KBM-7 (cell line): ENCODE measurements at places on chromosomes 12 and 14.

DNA sequence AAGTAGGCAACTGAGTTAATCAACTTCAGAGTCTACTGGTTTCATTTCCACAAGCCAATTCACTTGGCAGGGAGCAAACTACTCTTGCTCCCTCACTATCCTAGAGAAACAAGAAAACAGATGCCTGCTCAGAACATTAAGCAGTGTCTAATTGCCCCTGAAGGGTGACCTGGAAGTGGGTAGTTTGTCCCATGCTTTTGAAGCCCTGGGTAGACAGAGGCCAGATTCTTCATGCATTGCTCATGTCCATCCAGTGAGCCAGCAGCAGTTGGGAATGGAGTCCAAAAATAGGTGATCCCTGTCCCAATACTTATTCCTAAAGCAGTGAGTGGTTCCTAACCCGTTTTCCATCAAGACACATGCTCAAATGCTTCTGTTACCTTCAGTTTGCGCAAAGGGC lies 48.8 kb downstream of the BICDL1 start:
- no peak for DNase-seq

DNA sequence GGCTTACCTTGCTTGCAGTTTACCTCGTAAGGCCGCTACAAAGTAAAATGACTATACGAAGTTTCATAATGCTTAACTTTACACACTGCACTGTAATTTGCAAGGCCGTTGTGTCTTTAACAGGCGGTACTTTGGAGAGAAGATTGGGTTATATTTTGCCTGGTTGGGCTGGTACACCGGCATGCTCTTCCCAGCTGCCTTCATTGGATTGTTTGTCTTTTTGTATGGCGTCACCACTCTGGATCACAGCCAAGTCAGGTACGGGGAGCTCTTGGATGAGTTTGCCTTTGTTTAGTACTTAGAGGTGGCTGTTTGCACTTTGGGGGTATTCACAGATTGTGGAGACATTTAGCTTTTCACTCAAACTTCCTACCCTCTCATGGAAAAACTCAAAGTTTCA lies 167.8 kb downstream of the SLC5A8 start:
- no peak for DNase-seq

DNA sequence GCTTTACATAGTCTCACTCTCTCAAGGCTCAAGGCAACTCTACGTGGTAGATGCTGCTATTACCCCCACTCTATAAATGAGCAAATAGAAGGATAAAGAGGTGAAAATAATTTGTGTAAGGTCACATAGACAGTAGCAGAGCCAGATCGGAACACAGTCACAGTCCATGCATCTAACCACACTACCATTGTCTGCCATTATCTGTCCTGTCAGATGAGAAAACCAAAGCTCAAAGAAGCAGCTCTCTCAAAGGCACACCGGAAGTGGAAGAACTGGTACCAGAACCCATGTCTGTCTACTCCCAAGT lies 134.4 kb upstream of the NUDT4 start:
- DNase-seq: no peak

DNA sequence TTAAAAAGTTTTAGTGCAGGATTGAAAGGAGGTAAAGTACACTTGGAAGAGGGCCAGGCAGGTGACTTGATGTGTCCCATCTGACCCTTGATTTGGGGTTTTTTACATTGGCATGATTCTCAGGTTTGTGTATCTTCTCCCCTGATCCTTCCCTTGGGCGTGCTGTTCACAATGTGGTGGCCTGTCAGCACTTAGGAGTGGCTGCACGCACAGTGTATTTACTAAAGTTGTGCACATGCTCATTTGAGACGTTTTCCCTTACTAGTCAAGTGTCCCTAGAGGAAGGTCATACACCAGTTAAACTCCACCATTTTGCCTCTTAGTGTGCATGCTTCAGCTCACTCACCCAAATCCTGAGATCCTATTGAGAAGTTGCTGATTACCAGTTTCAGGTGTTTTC lies 145.7 kb upstream of the PLEKHA5 start:
- DNase-seq: no peak
